ENCODE measurements at places on chromosomes 3 and 15.

DNA sequence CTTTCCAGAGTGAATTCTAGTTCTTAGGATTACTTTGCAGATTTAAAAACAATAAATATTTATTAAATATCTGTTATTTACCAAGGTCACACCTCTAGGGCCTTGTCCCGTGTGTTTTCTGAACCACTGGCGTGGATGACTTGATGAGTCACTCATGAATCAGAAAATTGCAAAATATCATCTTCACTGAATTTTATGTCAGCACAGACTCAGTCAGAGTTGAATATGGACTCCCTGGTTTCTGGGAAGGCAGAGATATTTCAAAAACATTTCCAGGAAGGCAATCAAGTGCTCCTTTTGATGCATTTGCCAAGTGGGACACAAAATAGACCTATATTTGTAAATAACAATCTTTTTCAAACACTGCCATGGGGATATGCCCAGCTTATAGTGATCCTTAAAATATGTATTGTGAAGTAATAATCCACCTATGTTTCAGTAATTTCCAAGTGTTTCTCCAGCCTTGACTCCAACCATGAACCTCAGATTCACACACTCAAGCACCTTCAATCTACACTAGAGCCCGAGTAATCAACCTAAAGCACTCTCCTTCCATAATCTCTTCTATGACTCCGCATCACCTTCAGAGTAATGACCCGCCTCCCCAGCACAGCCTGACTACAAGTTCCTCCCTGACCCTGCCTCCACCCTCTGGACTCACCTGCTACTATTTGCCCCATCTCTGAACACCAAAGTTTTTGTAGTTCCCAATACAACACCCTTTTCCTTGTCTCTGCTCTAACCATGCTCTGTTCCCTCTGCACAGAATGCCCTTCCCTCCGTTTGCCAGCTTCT lies 24.3 kb downstream of the DPH3 start:
- DNase-seq: no peak

GRCh38 chr3:167302678-167303077 lies 77.4 kb downstream of the ZBBX start:
- no peak for DNase-seq

- no peak for DNase-seq
Observed at GRCh38 chr15:80970018-80970657, 19.5 kb downstream of the MESD start.

DNA sequence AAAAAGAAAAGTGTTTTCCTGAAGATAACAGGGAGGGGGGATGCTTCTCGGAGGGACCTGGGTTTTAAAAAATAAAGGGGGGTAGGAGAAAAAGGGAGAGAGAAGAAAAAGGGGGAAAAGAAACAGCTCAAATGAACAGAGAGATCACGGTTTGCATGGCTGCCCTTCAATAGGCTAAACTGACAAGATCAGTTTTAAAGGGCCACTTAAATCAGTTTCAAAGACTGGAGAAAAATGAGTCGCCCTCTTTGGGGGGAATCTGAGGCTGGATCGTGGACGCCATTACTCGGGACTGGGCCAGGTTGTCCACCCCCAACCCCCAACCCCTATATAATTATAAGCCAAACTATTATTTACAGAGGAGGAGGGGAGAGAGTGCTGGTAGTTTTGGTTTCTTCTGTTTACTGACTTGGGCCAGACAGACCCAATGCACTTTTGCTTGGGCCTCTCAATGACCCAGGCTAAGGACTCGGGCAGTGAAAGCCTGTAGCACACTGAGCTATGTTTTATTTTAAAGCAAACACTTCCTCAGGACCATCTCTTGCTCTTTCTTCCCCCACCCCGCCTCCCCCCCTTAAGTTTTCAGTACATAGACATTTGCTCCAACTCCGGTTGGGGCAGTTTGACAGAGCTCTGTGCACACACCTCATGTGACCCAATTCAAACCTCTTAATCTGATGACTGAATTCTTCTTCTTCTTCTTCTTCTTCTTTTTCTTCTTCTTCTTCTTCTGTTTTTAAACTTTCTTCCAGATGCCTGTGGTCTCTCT lies 6.3 kb downstream of the NR2F2 start:
- DNase-seq: no peak

DNA sequence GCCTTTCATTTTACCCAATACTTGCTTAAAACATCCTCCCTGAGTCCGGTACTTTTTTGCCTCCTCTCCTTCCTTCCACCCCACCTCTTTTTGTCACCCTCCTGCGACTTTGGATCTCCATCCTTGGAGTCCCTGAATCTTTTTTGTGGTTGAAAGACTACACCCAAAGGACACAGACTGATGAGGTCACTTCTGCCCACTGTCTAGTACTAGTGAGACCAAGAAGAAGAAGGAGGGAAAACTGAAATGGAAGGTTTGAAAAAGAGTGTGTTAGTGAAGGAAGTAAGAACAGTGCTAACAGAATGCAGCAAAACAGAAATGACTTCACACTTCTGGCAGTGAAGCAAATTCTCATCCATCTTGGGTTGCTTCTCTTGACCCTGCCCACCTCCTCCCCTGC lies 6.6 kb downstream of the B3GNT5 start:
- DNase-seq: no peak
